ENCODE measurements at places on chromosomes 6 and 20. TPM values are rescaled to one million over a fixed set of nuclear protein-coding genes. Genes with fewer than 3 reads are reported as not detected.
A peak's percentile ranks its signal among the peaks of the same experiment; 100 is the strongest.

The BTN2A1 gene
- total RNA-seq: 50.4 TPM

The MMP24 gene
- total RNA-seq: 13.7 TPM

GRCh38 chr6:73703466-73703865 lies 7.5 kb downstream of the CD109 start:
- DNase-seq: no peak

DNA sequence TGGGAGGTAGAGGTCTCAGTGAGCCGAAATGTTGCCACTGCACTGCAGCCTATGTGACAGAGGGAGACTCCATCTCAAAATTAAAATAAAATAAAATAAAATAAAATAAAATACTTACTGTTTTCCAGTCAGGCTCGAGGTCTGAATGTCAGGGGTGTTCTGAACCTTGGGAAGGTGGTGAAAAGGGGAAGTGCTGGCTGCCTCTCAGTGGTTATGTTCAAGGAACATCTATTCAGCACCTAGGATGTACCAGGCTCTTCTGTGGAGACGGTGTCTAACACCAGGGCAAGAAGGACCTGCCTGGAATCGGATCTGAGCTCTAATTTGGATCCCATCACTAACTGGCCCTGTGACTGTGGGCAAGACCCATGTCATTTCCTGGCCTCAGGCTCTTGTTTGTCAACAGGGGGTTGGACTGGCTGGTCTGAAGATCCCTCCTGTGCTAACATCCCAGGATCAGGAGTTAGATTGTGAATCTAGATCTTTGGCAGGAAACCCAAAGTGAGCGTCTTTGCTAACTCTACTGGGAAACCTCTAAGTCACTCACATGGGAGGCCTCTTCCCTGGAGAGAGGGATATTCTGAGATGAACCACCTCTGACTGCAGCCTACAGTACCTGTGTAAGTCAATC lies 63.4 kb upstream of the SIRPG start:
- DNase-seq: no peak

DNA sequence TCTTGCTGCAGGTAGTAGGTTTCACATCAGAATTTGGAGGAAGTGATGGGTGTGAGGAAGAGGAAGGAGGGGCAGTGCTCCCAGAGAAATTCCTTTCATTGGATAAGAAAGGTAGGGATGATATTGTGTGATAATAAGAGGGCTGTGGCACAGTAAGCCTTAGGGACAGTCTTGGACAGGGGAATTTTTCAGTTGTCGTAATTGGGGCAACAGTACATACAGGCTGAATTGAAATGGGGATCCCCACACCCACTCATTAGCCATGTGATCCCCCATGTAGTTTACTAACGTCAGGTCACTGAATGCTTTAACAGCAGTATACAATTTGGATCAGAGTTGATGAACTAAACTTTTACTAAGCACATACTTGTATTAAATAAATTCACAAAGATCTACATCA lies 79.4 kb downstream of the FOXO3 start:
- no peak for DNase-seq

DNA sequence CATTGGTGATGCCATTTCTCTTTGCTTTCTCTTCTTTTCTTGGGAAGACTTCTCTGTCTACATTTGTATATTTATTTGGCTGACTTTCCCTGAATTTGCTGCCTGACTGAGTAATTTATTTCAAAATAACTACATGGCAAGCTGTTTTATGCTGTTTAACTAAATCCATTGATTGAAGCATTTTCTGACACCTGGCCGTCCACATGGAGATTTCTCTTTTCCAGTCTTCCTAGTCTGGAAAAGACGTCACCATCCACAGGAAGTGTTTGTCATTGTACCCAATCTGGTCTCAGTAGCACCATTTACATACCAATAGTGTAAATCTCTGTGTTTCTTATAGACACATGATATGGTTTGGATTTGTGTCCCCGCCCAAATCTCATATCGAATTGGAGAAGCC lies 9.2 kb upstream of the MAS1L start:
- no peak for DNase-seq

DNA sequence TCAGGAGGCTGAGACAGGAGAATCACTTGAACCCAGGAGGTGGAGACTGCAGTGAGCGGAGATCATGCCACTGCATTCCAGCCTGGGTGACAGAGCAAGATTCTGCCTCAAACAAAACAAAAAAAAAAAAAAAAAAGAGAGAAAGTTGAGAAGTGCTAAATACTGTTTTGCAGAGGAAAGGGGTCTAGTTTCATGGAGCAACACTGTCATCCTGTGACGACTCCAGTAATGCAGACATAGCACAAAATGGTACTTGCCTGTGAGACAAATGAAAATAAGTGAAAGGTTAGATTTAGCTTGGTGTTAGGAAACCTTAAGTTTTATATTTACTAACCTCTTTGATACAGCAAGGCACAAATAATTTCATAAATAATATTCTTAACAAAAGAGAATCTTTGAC lies 29.7 kb downstream of the CEP162 start:
- DNase-seq: no peak

- no peak for DNase-seq
Observed at GRCh38 chr20:20561841-20562240, 150.6 kb downstream of the RALGAPA2 start.

- peak; percentile 56 for DNase-seq
Observed at GRCh38 chr6:157800420-157801237, 22.4 kb upstream of the SNX9 start.

DNA sequence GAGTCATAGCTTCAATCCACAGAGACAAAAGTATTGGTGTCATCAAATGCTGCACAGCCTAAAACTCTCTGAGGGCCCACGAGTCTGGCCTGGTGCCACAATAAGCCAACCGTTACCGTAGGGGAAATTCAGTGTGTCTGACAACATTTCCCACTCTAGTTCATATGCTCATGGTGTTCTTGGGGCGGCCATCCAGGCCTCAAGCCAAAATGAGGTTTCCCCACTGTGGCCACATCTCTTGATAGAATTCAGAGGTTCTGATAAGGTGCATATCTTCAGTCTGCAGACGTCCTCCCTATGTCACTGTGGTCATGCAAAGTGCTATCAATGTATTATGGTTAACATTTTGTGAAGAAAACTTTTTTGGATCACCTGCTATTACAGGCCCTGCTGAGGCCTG lies 627.7 kb downstream of the QKI start:
- peak; percentile 2 for DNase-seq

DNA sequence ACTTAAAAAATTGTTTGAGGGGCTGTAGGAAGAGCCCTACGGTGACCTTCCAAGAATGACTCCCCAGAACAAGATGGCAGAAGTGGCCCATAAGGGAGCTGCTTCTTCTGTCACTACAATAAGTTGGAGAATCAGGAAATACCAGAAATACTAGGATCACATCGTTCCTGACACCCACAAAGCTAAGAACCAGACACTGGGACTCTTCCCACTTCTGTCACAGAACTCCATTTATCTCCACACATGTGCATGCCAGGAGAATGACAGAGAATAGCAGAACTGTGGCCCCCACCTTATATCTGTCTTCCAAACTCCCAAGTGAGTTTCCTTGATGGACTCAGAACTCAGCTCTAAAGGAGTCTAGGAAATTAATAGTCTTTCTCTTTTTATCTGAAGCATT lies 54.6 kb upstream of the UBR2 start:
- no peak for DNase-seq

DNA sequence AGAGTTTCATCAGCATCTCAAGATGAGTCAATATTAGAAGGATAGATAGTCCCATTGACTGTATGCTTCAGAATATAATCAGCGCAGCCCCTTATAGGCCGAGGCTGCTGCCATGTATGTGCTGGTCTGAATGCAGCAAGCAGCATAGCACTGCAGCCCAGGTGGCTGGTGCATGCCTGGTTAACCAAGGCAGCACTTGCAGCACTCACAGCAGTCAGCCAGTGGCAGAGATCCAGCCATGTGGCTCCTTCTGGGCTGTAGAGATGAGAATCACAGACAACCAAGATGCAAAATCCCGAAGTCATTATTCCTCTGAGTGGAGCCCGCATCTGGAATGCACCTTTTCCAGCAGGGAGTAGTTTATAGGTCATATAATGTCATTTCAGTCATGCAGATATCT lies 251.9 kb downstream of the UST start:
- peak; percentile 22 for DNase-seq
